ENCODE measurements at places on chromosomes 3 and 15.

DNA sequence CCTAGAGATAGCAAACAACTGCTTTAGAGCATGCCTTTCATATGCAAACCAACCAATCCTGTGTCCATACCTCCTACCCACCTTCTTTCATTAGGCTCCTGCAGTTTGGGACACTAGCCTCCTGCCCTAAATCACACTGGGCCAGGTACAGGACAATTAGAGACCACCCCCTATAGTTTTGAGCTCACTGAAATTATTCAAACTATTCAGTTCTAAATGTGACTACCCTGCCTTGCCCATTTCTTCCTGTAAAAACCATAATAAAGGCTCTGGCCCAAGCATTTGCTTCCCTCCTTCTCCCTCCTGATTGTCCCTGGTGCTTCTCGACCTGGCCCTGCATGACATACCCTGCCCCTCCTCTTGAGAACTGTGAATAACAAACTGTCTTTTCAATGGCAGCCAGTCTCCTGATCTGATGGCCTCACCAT lies 31.4 kb upstream of the LRIG1 start:
- DNase-seq, result no peak

DNA sequence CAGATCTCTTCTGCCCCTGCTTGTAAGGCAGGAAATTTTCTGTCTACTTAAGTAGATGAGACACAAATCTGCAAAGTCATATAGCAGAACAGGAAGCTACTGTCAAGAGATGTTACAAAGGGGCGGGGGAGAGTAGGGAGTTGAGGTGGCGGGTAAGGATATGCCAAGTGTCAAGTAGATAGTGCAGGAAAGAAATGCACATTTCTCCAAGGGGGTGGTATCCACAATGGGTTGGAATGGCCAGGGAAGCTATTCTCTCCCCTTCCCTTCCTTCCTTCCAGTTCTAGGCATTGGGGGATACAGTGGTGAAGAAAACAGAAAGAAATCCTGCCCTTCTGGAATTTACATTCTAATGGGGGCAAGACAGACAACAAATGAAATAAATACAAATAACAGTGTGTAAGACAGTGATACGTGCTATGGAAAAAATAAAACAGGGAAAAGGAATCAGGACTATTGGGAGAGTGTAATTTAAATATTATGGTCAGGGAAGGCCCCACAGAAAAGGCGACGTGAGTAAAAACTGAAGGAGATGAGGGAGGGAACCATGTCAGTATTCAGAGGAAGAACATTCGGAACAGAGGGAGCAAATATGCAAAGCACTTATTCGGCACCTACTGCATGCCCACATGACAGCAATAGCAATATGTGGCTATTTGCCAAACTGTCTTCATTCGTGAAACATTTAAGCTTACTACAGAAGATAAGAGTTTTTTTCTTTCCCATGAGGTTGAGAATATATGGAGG lies 42.8 kb upstream of the RNU6-1 start:
- DNase-seq, result no peak

DNA sequence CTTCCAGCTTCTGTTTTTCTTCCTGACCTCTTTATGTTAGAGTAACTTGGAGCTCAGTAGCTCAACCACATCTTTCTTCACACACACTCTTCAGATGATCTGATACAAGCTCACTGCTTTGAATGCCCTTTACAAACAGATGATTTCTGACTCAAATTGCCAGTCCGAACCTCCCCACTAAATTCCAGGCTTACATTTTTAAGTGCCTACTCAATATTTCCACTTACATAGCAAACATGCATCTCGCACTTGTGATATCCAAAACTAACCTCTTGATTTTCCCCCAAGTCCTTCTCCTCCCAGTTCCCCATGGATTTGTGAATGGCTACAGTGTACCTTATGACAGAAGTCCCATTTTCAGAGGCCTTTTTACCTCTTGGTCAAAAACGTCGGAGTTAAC lies 139.1 kb downstream of the GBE1 start:
- no peak for DNase-seq

- no peak for DNase-seq
These were observed 84.4 kb downstream of the CMSS1 start for GRCh38 chr3:99902091-99902490.

DNA sequence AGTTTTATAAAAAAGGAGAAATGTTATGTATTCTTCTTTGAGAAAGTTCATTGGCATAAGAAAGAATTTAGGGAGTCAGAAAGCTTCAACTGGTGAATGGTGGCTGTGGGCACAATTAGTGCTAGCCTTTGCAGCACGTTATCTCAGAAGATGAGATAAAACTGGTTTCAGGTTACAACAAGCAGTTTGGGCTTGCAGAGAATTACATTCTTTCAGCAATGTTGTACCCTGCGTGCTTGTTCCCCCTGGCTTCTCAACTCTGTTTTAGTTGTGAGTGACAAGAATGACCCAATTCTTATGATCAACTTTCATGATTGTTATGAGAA lies 31.6 kb upstream of the ACP3 start:
- DNase-seq, result no peak

DNA sequence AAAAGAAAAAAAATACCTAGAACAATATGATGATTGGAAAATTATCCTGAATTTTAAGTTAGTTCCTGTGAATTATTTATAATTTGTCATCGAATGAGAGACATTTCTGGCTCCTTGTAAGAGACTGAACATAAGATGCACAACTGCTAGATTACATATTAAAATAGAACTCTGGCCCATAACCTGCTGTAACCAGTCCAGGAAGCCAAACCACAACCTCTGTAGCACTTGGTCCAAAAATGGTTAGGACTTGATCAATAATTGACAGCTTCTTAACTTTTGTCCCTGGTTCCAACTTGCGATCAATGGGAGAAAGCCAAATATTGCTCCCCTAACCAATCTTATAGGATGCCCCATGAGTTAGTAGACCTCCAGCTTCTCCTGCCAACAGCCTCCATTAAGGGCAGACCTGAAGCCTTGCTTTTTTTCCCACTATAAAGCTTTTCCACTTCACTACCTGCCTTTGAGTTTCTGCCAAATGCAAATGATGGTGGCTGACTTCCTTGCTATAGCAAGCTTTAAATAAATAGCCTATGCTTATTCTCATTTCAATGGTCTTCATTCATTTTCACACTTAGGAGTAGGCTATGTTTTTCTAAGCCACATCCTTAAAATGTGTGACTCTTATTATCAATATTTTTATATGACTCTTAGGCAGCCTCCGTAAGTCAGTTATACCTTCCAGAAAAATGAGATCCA lies 224.0 kb upstream of the ARHGEF26 start:
- DNase-seq, result no peak

DNA sequence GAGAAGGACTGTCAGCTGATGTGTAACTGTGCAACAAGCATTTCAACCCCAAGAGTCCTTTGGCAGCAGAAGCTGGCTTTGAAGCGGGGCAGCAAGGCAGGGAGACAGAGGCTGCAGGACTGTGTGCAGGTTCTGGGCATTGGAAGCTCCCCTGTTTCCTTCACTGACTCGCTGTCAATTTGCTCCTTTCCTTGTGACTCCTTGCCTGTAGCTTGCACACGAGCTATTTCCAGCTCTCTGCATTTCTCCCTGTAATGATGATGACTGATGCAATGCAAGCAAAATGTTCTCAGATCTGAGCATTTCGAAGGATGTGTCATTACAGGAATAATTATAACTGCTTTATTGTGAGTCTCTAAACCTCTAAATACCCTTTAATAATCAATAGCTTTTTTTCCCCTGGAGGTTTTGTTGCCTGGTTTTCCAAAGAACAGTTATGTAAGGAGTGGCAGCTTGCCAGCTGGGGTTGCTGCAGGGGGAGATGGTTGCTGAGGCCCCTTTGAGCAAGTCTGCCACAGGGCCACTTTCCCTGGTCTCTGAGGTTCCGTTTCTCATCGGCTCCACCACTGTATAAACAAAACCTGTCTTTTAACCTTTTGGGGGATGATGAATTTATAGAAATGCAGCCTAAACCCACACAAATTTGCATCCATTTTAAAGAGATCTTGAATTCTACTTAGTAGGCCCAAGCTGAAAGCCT lies 2.8 kb downstream of the APOD start:
- DNase-seq, result peak; percentile 54

DNA sequence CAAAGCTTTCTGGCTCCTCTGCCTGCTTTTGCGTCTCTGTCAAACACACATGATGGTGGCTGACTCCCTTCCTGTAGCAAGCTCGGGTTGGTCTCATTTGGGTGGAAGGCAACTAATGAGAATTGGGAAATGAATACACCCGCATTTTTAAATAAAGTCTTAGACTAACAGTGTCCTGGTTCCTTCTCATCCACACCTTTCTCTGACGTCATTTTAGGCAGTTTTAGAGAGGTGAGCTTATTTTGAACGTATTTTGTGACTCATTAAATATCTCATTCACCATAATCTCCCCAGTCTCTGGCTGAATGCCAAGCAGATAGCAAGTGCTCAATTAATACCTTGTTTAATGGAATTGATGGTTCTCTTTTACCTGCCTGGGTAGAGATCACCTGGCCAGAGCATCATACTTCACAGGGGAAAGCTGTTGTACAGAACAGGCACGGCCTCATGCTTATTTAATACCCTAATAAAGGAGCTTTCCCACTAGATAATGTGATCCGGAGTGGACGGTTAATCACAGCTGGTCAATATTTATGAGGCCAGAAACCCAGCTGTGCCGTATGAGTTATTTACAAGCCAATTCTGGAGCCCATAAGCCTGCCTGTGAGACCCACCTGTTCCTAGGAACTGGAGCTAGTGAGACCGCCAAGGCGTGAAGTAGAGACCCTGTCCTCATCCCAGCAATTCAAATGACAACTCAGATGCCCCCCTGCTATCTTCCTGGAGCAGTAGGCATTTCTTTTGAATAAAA lies 149.7 kb upstream of the PROK2 start:
- no peak for DNase-seq

All from skeletal muscle cell (primary cell).